ENCODE measurements at places on chromosomes 1 and 21.
A peak's percentile ranks its signal among the peaks of the same experiment; 100 is the strongest.

- no peak for DNase-seq
Observed at GRCh38 chr1:34549199-34549598, 205.6 kb upstream of the GJB5 start.

DNA sequence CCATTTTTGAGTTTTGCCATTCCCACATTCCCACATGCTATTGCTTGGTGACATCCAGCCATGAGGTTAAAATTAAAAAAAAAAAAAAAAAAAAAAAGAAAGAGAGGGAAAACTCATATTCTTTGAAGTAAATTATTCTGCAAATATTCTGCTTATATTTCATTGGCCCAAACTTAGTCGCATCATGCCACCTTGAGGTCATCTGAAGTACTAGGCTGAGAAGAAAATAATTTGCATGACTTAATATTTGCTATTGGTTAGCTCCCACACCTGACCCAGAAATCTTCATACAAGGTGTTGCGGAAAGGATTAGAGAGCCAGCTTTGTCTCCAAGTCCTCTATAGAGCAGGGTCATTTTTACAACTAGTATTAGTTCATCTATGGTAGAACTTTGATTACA is 2206.0 kb downstream of the MRPL39 start:
- DNase-seq: no peak

GRCh38 chr1:239413916-239414315 is 27.5 kb downstream of the CHRM3 start:
- no peak for DNase-seq

- no peak for DNase-seq
Observed at GRCh38 chr1:241775021-241775420, 73.0 kb upstream of the EXO1 start.

DNA sequence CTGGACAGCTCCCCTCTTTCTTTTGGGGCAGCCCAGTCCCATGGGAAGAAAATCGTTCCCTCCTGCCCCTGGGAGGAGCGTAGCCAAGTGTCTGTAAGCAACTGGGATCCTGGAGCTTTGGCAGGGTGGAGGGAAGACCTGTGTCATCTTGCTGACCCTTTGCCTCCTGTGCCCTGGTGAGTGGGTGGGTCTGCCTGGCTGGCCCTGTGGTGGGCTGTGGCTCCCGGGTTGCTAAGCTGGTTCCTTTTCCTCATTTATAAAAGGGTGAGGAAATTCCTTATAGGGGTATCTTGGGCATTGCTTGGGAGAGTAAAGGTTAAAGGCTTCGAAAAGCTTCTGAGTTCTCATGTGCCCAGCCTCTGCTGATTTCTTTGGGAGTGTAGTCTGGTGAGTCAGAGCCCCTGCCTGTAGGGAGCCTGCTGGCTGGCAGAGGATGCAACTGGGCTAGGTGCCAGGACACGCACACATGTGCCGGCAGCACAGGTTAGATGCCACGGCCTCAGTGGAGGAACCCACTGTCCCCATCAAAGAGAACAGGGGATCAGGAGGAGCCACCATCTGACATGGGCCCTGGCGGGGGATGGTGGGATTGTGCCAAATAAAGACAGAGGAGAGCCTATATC is 85.2 kb downstream of the ARHGEF10L start:
- peak; percentile 50 for DNase-seq

- DNase-seq: no peak
Observed at GRCh38 chr1:247407180-247407616, 8.8 kb upstream of the NLRP3 start.

GRCh38 chr1:167474191-167474641 is 44.1 kb downstream of the CD247 start:
- no peak for DNase-seq

- DNase-seq: no peak
Observed at GRCh38 chr1:161730050-161730564, 8.8 kb downstream of the FCRLB start.

GRCh38 chr1:34779526-34779925 is 1.5 kb upstream of the GJB3 start:
- DNase-seq: no peak

DNA sequence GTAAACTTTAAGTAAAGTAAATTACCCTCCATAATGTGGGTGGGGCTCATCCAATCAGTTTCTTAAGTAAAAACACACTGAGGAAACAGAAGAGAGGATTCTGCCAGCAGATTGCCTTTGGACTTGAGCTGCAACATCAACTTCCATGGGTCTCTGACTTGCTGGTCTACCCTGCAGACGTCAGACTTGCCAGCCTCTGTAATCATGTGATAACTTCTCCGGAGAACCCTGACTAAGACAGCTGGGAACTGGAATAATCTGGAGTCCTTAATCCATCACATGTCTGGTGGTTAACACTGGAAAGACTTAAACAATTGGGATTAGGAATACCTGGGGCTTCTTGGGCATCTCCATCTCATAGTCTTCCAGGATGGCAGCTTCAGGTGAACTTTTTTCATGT is 13.2 kb upstream of the CEP350 start:
- DNase-seq: no peak

DNA sequence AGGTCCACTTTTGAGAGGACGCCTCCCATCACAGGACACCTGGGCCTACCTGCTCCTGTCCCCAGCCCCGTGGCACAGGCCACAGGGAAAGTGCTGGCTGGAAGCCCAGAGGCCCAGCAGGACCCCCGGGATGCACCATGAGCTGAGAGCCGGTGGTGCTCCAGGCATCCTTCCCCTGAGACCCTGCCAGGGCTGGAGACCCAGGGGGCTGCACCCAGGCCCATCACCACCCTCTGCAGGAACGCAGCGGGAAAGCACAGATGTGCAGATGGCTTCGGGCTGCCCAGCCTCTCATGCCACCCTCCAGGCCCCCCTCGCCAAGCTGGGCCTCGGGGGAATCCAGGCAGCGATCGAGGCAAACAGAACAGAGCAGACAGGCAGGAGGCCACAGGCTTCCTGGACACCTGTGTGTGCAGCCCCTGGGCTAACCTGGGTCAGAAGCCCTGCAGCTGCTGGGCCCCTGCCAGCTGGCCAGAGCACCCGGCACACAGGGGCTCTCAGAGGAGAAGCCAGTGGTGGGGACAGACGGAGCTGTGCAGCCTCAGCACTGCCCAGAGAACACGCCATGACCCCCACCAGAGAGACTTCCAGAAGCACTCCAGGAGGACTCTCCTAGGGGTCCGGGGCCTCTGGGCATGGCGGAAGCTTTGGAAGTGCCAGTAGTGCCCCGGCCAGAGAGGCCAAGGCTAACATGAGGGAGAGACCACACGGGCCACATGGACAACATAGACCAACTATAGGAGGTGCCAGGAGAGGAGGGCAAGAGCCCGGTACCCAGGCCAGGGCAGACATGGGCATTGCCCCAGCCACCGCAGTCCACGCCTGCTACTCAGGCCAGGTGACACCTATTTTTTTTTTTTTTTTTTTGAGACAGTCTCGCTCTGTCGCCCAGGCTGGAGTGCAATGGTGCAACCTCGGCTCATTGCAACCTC is 71.4 kb downstream of the ARHGEF16 start:
- no peak for DNase-seq

DNA sequence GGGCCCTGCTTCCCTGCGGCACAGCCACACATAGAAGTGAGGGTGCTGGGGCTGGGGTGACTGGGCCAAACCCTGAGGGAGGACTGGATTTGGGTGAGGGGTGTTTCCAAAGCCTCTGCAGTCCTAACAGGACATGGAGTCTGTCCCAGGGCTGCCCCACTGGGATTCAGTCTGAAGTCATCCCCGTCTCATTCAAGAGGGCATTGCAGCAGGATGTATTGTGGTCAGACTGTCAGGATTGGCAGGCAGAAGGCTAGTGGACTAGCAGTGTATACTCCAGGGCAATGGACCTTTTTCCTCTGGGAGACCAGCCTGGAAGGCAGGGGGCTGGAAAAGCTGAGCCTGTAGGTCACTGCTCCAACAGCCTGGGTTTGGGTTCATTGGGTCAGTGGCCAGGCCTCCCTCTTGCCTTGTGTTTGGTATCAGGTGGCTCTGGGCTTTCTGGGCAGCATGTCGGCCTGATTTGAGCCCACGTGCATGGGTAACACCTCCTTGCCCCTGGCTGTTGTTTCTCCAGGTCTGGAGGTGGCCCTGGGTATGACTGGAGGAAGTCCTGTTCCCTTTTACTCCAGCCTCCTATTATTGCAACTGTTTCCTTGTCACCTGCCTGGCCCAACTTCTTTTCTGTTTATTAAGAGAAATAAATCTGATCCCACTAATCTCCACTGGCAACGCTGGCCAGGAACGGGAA is 41.0 kb upstream of the SYNC start:
- no peak for DNase-seq

GRCh38 chr1:226325178-226325577 is 16.2 kb upstream of the LIN9 start:
- no peak for DNase-seq

DNA sequence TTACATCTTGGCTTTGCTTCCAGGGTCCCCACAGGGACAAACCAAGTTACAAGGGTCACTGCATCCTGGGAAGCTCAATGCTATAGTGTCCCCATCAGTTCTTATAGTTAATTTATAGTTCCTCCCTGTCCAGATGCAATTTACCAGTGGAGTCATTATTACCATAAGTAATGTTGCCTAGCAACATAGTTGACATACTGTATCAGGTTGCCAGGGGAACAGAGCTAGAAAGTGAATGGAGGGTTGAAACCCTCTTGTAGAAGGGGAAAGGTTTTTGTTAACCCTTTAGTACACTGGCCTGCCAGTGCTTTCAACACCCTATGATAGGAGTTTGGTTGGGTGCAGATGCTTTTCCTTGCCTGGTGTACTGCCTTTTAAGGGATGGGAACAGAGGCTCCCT is 34.3 kb upstream of the TTC4 start:
- DNase-seq: no peak

DNA sequence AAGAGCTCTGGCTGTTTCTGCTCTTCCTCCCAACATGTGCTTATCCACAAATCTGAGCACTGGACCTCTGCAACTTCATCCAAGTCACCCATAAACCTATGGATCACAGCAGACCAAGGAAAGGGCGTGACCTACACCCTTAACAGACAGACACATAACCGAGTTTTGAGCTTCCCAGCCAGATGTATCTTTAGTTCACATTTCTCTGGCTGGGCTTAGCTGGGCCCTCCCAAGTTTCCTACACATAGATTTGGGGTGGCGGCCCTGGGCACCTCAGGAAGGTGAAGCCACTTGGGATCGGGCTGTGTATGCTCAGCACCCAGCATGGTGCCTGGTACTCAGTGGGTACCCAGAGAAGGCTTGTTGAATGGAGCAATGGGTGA is 26.4 kb downstream of the FAAH start:
- DNase-seq: no peak

- DNase-seq: no peak
Observed at GRCh38 chr1:14678011-14678638, 79.6 kb downstream of the KAZN start.

- DNase-seq: no peak
Observed at GRCh38 chr1:11280719-11281376, 7.8 kb downstream of the UBIAD1 start.

GRCh38 chr1:113890816-113891215 is 3.4 kb upstream of the BCL2L15 start:
- no peak for DNase-seq

GRCh38 chr1:224860488-224861338 is 68.8 kb upstream of the DNAH14 start:
- DNase-seq: no peak

DNA sequence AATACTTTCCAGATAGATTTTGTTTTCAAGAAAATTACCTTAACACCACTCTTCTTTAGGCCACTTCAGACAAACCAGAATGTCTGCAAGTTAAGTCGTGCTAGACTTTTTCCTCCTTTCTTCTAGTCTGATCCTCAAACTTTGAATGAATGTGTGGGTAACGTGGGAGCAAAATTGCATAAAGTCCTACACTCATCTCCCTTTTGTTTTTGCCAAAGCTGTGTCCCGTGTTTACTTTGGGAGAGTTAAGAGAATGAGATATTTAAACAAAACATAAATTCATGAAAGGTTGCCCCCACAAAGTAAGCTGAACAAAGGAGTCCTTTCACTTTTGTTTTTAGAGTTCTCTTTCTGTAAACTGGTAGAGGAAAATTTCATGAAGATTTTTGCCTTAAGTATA is 16.9 kb upstream of the VAMP3 start:
- no peak for DNase-seq

DNA sequence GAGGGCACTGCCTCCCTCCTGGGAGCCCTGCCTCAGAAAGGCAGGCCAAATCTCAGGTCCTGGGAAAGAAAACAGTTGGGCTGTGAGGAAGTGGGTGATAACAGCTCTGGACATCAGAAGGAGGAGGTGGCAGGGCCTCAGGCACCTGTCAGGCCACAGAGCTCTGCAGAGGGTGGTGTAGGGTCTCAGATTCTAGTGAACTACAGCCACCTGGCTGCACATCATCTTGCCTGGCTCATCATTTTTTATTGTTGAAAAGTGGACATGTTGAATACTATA is 15.3 kb upstream of the ZNF678 start:
- DNase-seq: no peak

GRCh38 chr1:66929691-66929998 is 4.9 kb downstream of the MIER1 start:
- DNase-seq: no peak

DNA sequence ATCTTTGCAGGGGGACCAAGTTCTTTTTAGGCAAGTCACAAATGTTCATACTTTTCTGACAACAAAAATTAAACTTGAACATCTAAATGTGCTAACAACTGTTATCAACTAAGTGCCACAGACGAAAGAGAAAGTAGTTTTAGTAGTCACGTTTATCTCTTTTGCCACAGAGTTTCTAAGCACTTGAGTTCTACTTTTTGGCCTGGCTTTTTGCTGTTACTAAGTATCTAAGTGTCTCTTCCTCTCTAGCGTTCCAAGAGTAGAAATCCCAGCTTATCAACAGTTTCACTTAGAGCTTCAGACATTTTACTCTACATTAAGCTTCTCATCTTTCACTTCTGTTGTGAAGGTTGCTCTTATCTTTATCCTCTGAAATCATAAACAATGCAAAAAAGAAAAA is 34.2 kb downstream of the GATAD2B start:
- no peak for DNase-seq

- no peak for DNase-seq
Observed at GRCh38 chr1:227697321-227697864, 37.7 kb downstream of the JMJD4 start.

- DNase-seq: no peak
Observed at GRCh38 chr1:187588917-187589316, 760.2 kb downstream of the PLA2G4A start.

DNA sequence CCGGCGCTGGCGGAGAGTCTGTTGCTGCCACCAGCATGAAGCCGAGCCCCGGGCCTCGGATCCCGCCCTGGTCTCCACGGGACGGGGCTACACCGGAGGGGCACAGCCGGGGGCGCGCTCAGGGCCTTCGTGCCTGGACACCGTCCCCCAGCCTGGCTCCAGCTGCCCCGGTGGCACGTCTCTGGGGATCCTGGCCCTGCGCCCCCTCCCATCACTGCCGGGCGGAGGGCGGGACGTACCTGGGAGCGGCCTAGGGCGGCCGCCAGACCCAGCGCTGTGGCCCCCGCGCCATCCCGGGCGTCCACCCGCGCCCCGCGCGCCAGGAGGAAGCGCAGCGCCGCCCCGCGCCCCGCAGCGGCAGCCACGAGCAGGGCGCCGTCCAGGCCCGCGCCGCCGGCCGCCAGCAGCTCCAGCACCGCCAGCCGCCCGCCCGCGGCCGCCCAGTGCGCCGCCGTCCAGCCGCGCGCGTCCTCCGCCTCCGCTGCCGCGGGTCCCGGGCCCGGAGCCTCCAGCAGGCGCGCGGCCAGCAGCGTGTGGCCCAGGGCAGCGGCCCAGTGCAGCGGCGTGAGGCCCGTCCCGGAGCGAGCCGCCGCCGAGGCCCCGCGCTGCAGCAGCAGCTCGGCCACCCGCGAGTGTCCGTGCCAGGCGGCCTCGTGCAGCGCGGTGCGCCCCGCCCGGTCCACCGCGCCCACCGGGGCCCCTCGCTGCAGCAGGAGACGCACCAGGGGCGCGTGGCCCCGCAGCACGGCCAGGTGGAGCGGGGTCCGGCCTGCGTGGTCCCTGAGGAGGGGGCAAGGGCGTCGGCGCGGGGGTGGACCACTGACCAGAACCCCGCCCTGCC is 1.0 kb downstream of the ANKRD65 start:
- no peak for DNase-seq
